Activated CD8-positive, alpha-beta memory T cell treated with anti-CD3 and anti-CD28 coated beads, Interleukin-2, amount 50 U/mL, for 48 hours (primary cell): ENCODE measurements at places on chromosomes 5 and 9.
A peak's percentile ranks its signal among the peaks of the same experiment; 100 is the strongest.

DNA sequence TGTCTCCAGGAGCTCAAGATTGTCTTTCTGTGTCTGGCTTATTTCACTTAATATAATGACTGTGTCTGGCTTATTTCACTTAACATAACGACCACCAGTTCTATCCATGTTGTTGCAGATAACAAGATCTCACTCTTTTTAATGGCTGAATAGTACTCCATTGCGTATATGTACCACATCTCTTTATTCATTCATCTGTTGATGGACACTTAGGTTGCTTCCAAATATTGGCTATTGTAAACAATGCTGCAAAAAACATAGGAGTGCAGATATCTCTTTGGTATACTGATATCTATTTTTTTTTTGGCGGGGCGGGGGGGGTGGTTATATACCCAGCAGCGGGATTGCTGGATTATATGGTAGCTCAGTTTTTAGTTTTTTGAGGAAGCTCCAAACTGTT lies 45.5 kb downstream of the FER start:
- no peak for DNase-seq

GRCh38 chr9:106916466-106917235 lies 53.7 kb downstream of the ZNF462 start:
- no peak for DNase-seq

DNA sequence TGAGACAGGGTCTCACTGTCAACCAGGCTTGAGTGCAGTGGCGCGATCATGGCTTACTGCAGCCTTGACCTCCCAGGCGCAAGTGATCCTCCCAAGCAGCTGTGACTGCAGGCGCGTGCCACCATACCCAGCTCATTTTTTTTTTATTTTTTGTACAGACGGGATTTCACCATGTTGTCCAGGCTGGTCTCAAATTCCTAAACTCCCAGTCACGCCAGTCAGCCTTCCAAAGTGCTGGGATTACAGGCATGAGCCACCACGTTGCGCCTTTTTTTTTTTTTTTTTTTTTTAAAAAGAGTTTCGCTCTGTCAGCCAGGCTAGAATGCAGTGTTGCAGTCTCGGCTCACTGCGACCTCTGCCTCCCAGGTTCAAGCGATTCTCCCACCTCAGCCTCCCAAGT lies 27.1 kb upstream of the SRP19 start:
- no peak for DNase-seq

DNA sequence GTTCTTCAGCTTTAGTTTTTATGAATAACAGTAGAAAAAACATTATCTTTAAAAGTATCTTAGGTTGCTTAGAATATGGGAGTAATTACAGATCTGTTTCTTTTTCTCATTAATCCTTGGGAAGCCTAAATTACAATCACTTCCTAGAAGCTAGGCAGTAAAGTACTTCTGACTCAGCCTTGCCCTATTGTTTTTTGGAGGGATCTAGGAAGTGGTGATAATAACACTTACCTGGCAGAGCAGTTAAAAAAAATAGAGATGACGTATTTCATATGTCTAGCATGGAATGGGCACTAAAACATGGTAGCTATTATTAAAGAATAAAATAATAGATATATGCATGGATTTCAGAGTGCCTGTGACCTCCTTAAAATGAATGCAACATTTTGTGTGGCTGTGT lies 8.2 kb upstream of the FST start:
- DNase-seq, result no peak

- DNase-seq, result no peak
These were observed 277.5 kb downstream of the CEMIP2 start for GRCh38 chr9:71490810-71491209.

GRCh38 chr5:61910771-61911170 lies 395.2 kb upstream of the KIF2A start:
- DNase-seq, result no peak

GRCh38 chr9:92764381-92764987 lies at the start of gene BICD2:
Gene BICD2 (minus strand): TSS chr9:92764833. CDS start chr9:92764744, 89 bp downstream.
- no peak for DNase-seq

- no peak for DNase-seq
These were observed 60.8 kb downstream of the SH3TC2 start for GRCh38 chr5:149002053-149002452.

GRCh38 chr9:76562511-76562911 lies 103.5 kb downstream of the GCNT1 start:
- DNase-seq, result no peak

DNA sequence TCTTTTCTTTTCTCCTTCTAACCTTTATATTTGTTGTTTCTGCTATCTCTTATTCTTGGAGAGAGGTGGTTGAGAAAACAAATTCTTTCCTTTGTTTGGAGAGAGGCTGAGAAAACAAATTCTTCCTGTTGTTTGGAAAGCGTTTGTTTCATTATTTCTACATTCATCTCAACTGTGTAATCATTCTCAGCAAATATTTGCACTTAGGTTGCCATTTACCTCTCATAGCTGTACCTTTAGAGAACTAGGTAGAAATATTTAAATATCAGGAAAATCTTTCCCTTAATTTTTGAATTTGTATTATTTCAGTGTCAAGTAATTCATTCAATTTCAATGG lies 1824.4 kb upstream of the CDH9 start:
- no peak for DNase-seq

DNA sequence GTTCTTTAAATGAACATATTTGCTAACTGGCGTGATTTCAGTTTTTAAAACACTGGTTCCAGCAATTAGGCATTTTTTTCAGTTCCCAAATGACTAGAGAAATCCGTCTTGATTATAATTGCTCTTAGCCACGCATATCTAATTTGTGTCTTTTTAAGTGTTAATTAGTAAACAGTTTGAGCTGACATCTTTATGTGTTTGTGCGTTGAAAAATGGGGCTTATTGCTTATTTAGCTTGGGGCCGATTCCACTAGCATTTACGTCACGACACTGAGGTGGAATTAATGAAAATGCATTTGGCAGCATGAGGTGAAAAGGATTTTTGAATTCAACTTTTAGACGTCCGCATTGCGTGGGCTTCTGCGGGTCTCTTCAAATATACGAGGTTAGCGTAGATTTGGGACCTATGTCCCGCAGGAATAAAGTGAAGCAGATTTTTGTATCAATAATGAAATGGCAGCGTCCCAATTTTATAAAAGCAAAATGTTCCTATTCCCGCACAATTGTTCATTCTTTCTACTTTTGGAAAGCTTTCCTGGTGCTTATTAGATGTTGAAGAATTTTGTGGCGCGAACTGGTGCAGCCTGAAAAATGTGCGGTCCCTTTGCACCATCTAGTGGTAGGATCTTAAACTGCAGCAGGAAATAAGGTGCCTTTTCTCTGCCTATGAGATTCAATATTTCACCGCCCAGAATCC lies 122.7 kb upstream of the LMX1B start:
- no peak for DNase-seq

- DNase-seq, result no peak
These were observed 5.3 kb upstream of the CFAP95 start for GRCh38 chr9:69815313-69815712.

- no peak for DNase-seq
These were observed 229.1 kb downstream of the PSAT1 start for GRCh38 chr9:78525986-78526560.

- peak; percentile 72 for DNase-seq
These were observed 77.5 kb upstream of the IFNE start for GRCh38 chr9:21559402-21560280.

GRCh38 chr5:14234204-14234603 lies 91.1 kb downstream of the TRIO start:
- no peak for DNase-seq

DNA sequence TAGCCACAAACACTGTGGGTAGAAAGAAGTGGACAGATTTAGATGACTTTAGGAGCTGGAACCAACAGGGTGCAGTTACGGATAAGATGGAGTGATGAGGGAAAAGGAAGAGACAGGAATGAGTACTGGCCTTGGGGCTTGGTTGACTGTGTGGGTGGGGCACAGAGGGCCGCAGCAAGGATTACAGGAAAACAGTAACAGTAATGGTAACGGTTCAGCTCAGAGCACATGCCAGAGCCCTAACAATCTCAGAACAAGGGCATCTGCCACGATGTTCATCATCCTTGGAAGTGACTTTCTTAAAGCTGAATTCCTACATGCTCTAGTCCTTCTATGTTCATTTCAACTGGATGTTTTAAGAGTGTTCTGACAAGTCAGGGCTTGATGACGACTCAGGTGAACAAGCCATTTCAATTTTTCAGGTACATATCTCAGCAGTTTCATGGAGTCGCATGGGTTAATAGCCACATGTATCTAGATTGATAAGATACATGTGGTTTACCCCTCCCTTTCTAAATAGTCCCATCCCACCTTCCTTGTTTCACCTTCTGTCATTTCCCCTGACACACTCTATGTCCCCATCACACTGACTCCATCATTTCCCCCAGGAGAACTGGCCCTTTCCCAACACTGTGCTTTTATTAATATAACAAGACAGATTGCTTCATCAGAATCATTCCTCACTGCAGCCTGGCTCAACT lies 65.0 kb downstream of the CEMIP2 start:
- no peak for DNase-seq

DNA sequence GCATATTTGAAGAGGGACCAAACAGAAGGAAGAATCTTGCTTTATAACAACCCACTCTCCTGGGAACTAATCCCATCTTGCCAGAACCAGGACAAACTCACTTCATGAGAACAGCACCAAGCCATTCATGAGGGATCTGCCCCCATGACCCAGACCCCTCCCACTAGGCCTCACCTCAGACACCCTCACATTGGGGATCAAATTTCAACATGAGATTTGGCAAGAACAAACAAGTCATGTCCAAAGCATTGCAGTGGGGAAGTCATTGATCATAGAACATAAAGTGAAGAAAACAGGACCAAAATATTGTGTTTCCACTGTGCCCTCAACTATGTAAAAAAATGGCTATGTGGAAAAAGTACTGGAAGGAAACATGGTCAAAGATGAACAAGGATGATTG lies 43.9 kb downstream of the MAP1B start:
- DNase-seq, result no peak

- DNase-seq, result no peak
These were observed 610.4 kb upstream of the CDH10 start for GRCh38 chr5:25255128-25255527.

- no peak for DNase-seq
These were observed 11.4 kb downstream of the ZFAND5 start for GRCh38 chr9:72353455-72354116.

DNA sequence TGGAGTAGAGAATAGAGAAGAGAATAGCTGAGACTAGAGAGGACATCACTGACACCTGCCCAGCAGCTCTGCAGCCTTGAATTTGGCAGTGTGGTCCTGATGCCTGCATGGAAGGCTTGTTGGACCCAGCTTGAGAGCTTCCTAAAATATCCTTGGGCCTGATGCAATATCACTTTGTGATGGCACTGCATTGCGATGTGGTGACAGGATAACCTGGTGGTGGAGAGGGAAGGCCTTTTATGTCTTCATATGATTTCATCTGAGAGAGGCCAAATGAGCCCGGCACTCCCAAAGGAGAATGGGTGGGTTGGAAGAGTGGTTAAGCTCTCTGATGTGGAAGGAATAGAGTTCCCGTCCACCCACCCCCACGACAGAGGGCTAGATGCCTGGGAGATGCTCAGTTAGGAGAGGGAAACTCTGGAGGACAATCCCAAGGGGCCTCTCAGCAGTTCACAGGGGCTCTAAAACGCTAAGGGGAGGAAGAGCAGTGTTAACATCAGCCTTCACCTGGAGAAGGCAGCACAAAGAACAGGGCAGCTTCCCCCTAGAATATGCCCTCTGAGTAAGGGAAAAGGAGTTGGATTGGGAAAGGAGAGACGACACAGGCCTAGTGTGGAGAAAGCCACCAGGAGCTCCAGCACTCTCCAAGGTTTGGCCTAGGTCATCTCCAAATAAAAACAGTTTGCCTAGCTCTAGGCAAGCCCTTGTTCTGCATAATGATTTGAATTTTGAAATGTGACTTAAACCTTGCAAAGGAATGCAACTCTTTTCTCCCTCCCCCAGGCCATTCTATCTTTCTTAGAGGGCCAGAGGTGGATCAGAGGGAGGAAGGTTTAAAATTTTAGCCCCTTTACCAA lies 99.8 kb upstream of the SSBP2 start:
- no peak for DNase-seq

DNA sequence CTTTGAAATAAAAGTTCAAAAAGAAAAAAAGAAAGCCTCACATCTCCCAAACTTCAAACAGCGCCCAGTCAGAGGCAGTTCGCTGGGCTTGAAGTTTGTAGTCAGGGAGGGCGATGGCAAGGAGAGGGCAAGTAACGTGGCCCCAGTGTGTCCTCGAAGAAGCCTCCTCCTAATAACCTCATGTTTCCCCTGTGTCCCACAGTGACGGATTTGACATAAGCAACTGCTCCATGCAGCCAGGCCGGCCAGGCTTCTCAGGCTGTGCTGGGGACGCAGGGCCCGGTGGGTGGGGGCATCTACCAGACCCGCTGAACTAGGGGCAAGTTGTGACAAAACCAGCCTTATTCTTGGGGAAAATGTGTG lies 172.2 kb downstream of the ERCC6L2 start:
- DNase-seq, result peak; percentile 66

- no peak for DNase-seq
These were observed 55.2 kb downstream of the FBXO38 start for GRCh38 chr5:148438933-148439332.

DNA sequence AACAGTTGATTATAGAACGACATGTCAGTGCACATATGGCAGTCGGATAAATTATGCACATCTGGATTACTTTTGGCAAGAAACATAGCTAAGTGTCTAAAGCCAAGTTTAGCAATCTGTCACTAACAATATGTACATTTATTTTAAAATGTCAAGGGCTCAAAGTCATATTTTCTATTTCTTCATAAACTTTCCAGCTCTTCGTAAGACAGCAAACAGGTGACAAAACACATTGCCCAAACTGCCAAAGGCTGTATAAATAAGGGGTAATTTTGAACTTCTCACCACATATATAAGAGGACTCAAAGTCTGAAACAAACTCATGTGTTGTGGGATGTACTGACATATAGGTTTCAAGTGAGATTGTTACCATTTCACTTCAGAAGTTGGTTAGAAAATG lies 237.2 kb downstream of the ARL15 start:
- DNase-seq, result no peak

DNA sequence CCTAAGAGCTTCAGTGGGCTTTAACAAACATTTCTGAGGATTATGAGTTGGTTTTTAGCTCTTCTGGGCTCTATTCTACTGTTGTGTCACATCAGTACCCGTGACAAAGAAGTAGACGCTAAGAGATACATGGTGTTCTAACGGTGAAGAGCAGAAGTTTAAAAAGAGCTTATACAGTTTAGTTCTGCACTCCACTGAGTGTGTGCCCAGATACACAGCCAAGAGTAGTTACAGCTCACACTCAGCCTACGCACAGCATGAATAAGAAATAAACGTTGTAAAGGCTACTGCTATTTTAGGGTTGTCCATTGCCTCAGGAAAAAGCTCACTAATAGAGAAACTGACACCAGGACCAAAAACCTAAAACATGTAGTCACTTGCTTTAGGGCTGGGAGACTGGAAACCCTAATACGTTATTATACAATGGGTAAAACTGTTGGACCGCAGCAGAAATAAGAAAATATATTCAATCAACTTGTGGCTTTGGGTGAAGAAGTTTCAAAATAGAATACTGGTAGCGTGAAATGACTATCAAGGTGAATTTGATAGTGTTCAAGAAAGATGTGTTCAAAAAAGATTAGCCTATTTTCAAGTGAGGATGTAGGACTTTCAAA lies 34.7 kb downstream of the PSIP1 start:
- DNase-seq, result no peak
